Subcutaneous adipose tissue (tissue), 4 donors: ENCODE measurements at places on chromosomes 6 and 20. TPM values are rescaled to one million over a fixed set of nuclear protein-coding genes. Genes with fewer than 3 reads are reported as not detected.

Gene DEFB124
- total RNA-seq, result not detected

Gene PPP1R11
- total RNA-seq, result 31.3 TPM

Gene CST4
- total RNA-seq, result not detected

Gene HDAC2
- 37.9 TPM for total RNA-seq

Gene HLA-DQB1
- 15.8 TPM for total RNA-seq

Gene SLC35B3
- total RNA-seq, result 18.2 TPM

Gene PPP1R14C
- total RNA-seq, result not detected

Gene BPIFA1
- not detected for total RNA-seq

Gene ANKRD66
- not detected for total RNA-seq

Gene PRRT1
- total RNA-seq, result not detected

Gene OPRM1
- total RNA-seq, result not detected

Gene PCK1
- total RNA-seq, result 643 TPM

Gene GRM1
- not detected for total RNA-seq

Gene HTR1E
- not detected for total RNA-seq

Gene HM13
- 48.2 TPM for total RNA-seq
